Ureter (tissue), 1 donor: ENCODE measurements at places on chromosomes 6 and 20. TPM values are rescaled to one million over a fixed set of nuclear protein-coding genes. Genes with fewer than 3 reads are reported as not detected.

Gene CNR1
- 9.4 TPM for total RNA-seq

Gene VNN1
- total RNA-seq, result 0.23 TPM

Gene SLC22A1
- 1.2 TPM for total RNA-seq

Gene WFDC10B
- total RNA-seq, result 1.9 TPM

Gene SLC24A3
- total RNA-seq, result 17.1 TPM

GRCh38 chr6:10771371-10771894, 23.8 kb downstream of the TMEM14B start:
- no peak for DNase-seq

DNA sequence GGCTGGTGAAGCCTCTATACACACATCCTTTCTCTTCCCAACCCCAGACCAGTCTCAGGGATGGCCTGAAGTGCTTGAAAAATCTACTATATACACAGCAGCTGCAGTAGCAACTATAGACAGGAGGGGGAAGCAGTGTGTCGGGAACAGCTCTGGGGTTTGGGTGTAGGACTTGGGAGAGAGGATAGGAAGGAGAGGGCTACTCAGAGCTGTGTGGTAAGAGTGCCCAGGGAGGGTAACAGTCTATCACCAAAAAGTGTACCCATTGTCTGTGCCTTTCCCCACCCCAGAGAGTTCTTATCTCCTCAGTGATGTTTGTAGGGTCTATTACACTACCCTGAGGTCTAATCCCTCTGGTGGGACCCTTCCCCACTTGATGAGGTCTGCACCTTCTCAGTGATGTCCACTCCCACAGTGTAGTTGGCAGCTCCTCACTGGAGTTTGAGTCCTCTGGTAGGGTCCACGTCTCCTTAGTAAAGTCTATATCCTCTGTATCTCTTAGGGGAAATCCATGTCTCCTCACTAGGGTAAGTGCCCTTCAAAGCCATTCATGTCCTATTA, 1.5 kb upstream of the GGT7 start:
- DNase-seq, result peak; percentile 85

DNA sequence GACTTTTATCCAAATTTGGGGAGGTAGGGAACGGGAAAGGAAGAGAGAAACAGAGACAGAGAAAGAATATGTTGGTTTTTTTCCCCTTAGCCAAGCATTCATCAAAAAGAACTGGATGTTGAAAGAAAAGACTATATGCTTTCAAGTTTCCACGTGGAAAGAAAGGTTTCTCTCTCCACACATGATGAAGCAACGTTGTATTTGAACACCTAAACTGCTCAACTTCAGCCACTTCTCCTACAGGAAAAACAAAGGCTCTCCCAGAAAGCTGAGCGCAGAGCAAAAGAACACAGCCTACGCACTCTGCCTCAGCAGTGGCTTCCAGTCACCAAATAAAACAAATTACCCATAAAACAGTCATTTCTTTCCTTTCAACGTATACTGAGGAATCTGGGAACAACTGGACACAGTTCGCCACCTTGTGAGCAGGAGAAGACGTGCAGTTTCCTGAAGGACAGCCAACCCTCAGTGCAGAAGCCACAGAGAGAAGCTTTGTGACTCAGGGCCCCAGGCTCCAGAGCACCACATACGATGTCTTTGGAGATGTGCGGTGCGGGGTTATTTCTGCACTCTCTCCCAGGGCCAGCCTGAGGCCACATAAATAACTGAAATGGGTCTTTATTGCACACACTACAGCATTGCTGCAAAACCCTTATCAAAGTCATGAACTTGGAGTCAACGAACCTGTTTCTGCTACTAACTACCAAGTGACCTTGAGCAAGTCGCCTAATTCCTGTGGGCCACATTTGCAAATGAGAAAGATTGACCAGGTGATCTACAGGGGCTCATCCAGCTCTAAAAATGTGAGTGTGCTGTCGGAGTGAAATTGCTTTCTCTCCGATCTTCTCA, 10.1 kb downstream of the IL17F start:
- peak; percentile 44 for DNase-seq

GRCh38 chr20:41426086-41426830, 59.6 kb upstream of the EMILIN3 start:
- DNase-seq, result no peak

DNA sequence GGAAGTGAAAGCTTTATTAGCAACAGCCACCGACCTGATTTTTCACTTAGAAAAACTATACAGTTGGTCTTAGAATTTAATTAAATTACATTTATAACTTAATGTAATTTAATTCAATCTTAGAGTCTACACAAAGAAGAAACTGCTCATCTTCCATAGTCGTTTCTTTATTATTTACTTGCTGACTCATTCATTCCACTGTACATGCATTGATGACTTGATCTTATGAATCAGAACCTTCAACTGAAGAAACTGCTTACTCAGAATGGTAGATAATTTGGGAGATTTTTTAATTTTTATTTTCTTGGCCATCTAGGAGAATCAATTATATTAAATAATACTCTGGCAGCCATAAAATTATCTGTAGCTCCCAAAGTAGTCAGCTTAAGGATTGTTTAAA, 1021.6 kb upstream of the FLRT3 start:
- DNase-seq, result no peak

DNA sequence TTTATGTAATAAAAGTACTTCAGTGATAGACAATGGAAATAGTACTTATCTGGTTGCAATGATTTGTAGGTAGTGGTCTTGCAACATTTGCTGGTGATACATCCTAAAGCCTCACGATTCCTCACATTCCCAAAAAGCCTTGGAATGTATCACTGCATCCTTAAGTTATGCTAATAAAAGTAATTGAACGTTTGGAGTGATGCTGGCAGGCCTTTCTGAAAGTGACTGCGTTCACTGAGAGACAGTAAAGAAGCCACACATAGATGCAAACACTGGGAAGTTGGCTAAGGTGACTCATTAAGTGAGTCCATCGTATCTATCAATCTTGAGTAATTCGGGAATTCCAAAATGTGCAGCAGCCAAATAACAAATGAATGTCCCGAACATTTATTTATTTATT, 444.1 kb upstream of the SOX4 start:
- no peak for DNase-seq

GRCh38 chr6:142810952-142811514, 133.9 kb downstream of the HIVEP2 start:
- no peak for DNase-seq

DNA sequence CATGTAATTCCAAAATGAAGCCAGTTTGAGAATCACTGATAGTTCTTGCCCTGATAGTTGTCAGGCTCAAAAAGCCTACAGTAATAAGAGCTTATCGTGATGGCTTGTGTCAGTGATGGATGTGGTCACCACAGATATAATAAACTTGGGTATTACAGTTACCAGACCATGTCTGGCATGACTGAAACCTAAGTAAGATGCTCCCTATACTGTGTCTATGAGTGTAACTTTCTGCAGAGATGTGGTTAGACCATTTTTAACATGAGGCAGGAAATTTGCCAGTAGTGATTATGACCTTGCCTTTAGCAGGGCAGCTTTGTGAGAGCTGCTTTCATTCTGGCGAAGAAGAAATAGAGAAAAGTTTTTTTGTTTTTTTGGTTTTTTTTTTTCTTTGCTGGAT, 90.2 kb downstream of the ANKS1A start:
- DNase-seq, result no peak

GRCh38 chr6:152637296-152638047, at the start of gene SYNE1:
SYNE1 (minus strand) TSS chr6:152637362; CDS start chr6:152628331, 9,031 bp downstream.
- DNase-seq, result peak; percentile 43
